ENCODE measurements at places on chromosomes 5 and 9. TPM values are rescaled to one million over a fixed set of nuclear protein-coding genes. Genes with fewer than 3 reads are reported as not detected.

ARID3C gene
- total RNA-seq, result 5.3 TPM

C9orf85 gene
- 29.3 TPM for total RNA-seq

OR2S2 gene
- total RNA-seq, result not detected

LCN9 gene
- 2.4 TPM for total RNA-seq

TYRP1 gene
- total RNA-seq, result 0.75 TPM

DNA sequence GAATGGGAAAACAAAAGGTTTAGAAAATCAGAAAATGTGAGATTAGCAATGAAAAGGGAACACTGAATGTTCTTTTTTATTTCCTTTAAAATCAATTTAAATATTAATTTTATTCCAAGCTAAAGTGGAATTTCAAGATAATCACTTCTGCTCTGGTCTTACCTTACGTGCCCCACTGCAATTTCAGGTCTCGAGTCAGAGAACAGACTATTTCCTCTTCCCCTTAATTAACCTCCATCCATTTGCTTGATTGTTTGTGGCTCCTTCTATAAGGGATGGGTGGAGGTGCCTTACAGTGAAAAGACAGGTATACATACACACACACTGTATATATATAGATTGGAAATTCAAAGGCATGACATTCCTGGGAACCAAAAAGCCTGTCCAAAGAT, 137.1 kb downstream of the SUSD1 start:
- H3K4me1 ChIP-seq, result peaks cover 14% of the 10 kb centered on the region
- H3K36me3 ChIP-seq, result no peaks in the 10 kb centered on the region
- no peak overlapping the region for H3K27ac ChIP-seq
- no peaks in the 10 kb centered on the region for H3K27me3 ChIP-seq
- no peak overlapping the region for H3K4me3 ChIP-seq

DNA sequence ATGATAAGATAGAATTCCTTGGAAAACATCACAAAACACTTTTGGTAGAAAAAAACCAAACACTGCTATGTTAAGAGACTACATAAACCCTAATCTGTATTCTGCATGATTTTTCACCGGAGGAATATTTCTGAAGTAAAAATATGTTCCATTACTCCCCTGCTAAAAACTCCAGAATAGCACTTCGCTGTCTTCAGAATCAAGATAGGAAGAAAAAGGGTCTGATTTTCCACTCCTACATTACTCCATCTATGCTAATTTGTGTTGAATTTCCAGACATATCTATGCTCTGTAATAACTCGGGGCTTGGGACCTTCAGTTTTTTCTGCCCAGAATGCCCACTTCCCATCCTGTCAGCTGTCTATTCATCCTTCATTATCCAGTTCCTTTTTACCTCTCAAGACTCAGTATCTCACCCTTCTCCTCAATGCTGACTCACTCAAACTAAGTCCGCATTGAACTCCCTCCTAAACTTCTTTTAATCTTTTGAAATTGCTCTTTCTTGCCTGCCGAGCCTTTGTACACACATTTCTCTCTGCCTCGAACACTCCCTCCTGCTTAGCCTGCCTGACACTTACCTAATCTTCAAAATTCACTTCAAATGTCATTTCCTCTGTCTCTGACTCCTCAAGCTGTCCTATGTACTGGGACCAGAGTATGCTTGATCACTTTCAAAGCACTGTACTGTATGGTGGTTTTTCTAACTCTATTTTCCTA, 171.0 kb downstream of the ARRDC3 start:
- no peaks in the 10 kb centered on the region for H3K36me3 ChIP-seq
- peaks cover 20% of the 10 kb centered on the region for H3K4me1 ChIP-seq
- H3K27me3 ChIP-seq, result no peaks in the 10 kb centered on the region
- no peak overlapping the region for H3K4me3 ChIP-seq
- H3K27ac ChIP-seq, result no peak overlapping the region
- DNase-seq, result no peak

DNA sequence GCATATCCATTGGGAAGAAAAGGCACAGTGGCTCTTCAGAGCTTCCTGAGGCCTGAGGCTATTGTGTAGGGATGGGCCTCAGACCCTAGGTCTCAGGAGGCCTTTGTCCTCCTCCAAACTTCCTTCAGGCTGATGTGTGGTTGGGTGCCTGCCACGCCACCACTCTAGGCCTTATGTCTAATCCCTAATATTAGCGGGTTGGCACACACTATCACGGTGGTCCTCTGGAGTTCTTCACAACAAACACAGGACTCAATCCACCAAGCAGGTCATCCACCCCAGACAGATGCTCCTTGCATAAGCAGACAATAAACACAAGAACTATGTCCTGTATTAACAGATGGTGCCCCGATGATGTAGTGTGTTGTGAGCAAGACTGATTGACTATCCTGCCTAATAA, 31.0 kb upstream of the FSTL4 start:
- DNase-seq, result no peak
- H3K36me3 ChIP-seq, result no peaks in the 10 kb centered on the region
- no peak overlapping the region for H3K27ac ChIP-seq

DNA sequence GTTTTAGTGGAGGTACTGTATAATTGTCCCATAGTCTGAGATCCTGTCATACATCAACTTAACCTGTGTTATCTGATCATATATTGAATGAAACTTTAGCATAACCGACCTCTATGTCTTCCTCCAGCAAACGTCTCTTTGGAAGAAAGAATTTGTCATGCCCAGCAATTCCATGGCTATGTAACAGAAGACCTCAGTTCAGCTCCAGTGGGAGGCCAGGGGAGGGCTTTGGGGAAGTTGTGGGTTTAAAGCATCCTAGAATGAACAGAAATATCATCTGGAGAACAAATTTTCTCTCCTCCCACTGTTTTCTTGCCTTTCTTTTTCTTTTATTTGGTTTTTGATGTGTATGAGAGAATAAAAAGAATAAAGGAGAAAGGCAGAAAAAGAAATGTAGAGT, 164.5 kb downstream of the GAS1 start:
- DNase-seq, result no peak
- no peak overlapping the region for H3K27ac ChIP-seq
- no peaks in the 10 kb centered on the region for H3K27me3 ChIP-seq
- H3K4me1 ChIP-seq, result peaks cover 5% of the 10 kb centered on the region

- DNase-seq, result peak; percentile 68
- H3K27ac ChIP-seq, result no peak overlapping the region
Measured at GRCh38 chr5:669111-669841, 23.9 kb downstream of the TPPP start.
